ENCODE measurements at places on chromosomes 1 and 21. TPM values are rescaled to one million over a fixed set of nuclear protein-coding genes. Genes with fewer than 3 reads are reported as not detected.
A peak's percentile ranks its signal among the peaks of the same experiment; 100 is the strongest.

DNA sequence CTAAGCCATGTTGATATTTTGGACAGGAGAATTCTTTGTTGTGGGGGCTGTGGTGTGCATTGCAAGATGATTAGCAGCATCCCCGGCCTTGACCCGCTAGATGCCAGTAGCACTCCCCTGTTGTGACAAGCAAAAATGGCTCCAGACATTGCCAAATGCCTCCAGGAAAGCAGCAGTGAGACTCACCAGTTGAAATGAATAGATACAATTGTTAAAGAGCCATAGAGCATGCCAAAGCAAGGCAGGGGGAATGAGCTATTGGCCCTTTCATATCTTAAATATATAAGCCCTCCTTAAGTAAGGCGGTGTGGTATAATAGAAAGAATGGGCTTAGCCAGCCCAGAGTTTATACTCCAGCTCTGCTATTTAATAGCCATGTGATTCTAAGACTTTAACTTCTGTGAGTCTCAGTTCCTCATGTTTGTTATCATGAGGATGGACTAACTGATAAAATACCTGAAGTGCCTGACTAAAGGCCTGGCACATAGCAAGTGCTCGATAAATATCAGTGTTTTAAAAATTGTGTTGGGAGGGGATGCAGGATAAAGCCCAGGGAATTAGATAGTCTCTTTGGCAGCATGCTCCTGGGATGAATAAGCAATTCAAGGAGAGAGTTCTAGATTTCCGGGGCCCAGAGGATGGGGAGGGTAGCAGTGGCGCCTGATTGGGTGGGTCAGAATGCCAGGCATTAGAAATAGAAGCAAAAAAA, 21.1 kb upstream of the RGS4 start:
- no peak for DNase-seq
- no peaks in the 10 kb centered on the region for H3K4me1 ChIP-seq

The APCS gene
- not detected for total RNA-seq

GRCh38 chr1:33276573-33277298, 20.4 kb downstream of the ZNF362 start:
- no peak overlapping the region for H3K4me3 ChIP-seq
- no peaks in the 10 kb centered on the region for H3K27me3 ChIP-seq
- peaks cover 11% of the 10 kb centered on the region for H3K4me1 ChIP-seq
- peak overlapping the region; percentile 52 for H3K27ac ChIP-seq

The FTCD gene
- 2.5 TPM for total RNA-seq

DNA sequence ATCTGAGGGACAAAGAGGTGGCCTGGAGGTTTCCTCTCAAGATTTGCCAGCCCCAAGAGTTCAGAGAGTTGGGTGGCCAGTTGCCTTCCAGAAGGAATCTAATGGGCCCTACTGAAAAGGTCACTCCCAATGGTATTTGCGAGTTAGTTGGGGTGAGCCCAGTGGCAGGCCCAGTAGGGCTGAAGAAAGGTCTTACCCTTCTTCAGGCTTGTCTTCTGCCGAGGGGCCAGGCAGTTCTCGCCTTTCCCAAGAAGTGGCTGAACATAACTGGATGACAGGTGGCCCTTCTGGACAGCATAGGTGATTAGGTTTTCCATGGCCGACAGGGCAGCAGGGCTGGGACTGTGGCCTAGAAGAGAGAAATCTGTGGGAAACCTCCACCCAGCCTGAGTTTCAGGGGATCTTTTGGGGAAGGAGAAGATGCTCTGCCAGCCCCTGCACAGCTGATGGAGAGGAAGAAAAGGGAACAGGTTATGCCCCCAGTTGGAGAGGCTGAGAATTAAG, 7.2 kb downstream of the PGLYRP4 start:
- H3K4me3 ChIP-seq = no peak overlapping the region
- no peaks in the 10 kb centered on the region for H3K36me3 ChIP-seq
- no peak overlapping the region for H3K27ac ChIP-seq
- no peaks in the 10 kb centered on the region for H3K27me3 ChIP-seq

DNA sequence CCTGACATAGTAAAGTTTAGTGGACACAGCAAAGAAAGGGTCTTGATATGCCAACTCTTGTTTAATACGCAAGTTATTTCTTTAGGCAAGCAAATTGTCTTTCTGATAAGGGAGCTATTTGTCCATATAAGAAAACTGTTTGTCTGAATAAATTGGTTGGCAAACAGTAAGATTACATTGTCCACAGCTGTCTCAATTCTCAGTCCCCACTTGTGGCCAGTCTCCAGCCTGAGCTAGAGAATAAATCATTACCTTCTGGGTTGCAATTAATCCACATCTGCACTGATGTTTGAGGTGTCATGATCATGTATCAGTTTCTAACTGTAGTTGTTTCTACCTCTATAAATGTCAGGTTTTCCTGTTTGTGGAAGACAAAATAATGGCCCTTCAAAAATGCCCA, 60.0 kb upstream of the TNR start:
- no peak overlapping the region for H3K27ac ChIP-seq
- no peaks in the 10 kb centered on the region for H3K36me3 ChIP-seq
- H3K4me1 ChIP-seq = no peaks in the 10 kb centered on the region
- H3K4me3 ChIP-seq = no peak overlapping the region
- DNase-seq = no peak

DNA sequence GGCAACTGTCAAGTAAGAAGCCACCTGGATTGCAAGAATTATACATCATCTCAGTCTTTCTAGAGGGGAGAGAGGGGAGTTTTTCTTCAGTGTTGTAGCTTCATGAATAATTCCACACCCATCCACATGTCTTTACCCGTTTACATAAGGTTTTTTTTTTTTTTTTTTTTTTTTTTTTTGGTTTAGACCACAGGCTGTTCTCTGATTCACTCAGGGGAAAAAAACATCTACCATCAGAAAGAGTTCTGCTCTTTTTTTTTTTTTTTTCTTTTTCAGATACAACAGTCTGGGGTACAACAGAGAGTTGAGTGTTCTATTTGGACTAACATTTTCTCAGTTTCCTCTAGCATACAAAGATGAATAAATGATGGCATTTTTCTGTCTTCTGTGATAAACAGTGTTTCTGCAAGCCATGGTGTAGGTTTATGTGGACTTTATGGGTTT, 4.9 kb upstream of the KIF14 start:
- no peaks in the 10 kb centered on the region for H3K27me3 ChIP-seq
- H3K27ac ChIP-seq = no peak overlapping the region
- H3K4me1 ChIP-seq = peaks cover 23% of the 10 kb centered on the region
- H3K36me3 ChIP-seq = no peaks in the 10 kb centered on the region

GRCh38 chr1:180231506-180231921, 1.4 kb downstream of the LHX4 start:
- H3K36me3 ChIP-seq = no peaks in the 10 kb centered on the region
- peaks cover 36% of the 10 kb centered on the region for H3K4me1 ChIP-seq
- no peak overlapping the region for H3K27ac ChIP-seq

DNA sequence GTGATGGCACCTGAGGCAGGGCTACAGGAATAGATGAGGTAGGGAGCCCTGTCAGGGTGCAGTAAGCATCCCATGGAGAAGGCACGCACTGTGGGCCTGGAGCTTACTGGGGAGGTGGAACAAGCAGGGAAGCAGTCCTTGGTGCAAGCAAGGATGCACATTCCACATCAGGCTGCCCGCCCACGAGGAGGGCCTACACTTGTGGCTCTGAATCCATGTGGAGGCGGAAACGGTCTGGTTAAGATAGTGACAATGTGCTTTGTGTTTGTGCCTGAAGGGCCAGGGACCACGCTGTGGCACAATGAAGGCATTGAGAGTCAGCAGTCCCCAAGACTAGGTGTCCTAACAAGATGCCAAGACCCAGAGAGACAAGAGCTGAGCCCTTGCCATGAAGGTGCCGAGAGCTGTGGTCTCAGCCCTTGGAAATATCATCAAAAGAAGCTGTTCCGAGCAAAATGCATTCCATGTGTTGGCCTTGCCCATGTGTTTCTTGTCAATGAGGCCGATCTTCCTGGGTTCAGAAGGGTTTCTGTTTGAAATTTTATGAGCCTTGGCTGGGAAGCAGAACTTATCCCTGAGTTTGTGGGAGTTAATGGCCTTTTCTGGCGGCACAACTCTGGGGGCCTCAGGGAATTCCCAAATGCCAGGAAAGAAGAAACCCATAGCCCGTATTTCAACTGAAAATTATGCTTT, 111.9 kb downstream of the NGF start:
- no peak overlapping the region for H3K27ac ChIP-seq
- no peaks in the 10 kb centered on the region for H3K27me3 ChIP-seq
- DNase-seq = no peak
- H3K4me1 ChIP-seq = peaks cover 2% of the 10 kb centered on the region
- no peak overlapping the region for H3K4me3 ChIP-seq
- no peaks in the 10 kb centered on the region for H3K36me3 ChIP-seq

The LAX1 gene
- not detected for total RNA-seq

The PEAR1 gene
- total RNA-seq = 28.2 TPM

The ADCY10 gene
- 0.94 TPM for total RNA-seq

DNA sequence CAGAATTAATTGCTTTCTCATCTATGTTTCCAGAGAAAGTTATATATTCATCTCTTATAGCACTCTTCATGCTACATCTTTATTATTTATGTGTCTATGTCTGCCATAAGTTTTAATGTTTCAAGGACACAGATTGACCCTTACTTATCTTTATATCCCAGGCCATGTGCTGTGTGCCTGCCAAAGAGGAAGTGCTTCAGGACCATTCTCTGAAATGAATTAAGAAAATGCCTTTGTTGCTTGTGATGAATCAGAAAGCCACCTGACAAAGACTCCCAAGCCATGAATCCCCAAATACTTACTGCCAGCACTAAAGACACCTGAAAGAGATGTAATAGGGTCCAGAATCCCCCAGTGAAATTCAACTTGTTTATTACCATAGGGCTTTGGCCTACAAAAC, 342.1 kb upstream of the C1orf87 start:
- H3K4me3 ChIP-seq = no peak overlapping the region
- H3K27me3 ChIP-seq = peaks cover 3% of the 10 kb centered on the region
- peaks cover 5% of the 10 kb centered on the region for H3K4me1 ChIP-seq
- H3K27ac ChIP-seq = no peak overlapping the region
- no peak for DNase-seq
- no peaks in the 10 kb centered on the region for H3K36me3 ChIP-seq

GRCh38 chr1:30535595-30536325, 187.6 kb downstream of the MATN1 start:
- DNase-seq = peak; percentile 57
- no peaks in the 10 kb centered on the region for H3K4me1 ChIP-seq
- H3K27me3 ChIP-seq = no peaks in the 10 kb centered on the region
- H3K4me3 ChIP-seq = no peak overlapping the region

DNA sequence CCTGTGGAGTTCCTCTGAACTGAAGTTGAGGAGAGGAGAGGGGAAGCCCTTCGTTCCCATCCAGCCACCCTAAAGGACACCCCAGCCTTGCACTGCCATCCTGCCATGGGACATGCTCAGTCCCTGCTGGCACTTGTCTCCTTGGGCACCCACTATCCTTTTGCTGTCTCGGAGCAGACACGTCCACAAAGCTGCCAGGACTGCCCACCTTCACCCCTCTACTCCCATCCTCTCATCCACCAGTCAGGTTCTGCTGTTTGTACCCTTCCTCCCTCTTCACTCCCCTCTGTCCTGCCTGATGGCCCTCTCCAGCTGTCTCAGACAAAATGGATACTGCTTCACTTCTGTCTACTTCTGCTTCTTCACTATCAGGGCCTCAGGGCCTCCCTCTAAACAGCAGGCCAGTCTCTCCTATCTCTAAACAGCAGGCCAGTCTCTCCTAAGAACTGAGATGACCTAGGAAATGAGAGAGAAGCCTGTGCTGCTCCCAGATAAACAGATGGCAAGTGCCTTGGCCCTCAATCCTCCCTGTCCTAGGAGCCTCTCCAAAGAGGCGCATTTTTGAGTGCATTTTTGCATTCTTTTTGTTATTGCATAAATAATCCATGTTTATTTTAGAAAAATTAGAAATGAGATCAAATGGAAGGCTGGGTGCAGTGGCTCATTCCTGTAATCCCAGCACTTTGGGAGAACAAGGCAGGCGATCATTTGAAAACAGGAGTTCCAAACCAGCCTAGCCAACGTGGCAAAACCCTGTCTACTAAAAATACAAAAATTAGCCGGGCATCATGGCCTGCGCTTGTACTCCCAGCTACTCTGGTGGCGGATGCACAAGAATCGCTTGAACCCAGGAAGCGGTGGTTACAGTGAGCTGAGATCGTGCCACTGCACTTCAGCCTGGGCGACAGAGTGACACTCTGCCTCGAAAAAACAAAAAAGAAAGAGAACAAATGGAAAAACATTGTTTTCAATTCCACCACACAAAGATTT, 4.4 kb upstream of the PYCR2 start:
- H3K4me3 ChIP-seq = no peak overlapping the region
- peaks cover 5% of the 10 kb centered on the region for H3K4me1 ChIP-seq
- H3K36me3 ChIP-seq = no peaks in the 10 kb centered on the region
- no peaks in the 10 kb centered on the region for H3K27me3 ChIP-seq
- H3K27ac ChIP-seq = no peak overlapping the region

- H3K27ac ChIP-seq = no peak overlapping the region
- no peaks in the 10 kb centered on the region for H3K36me3 ChIP-seq
Observed at GRCh38 chr1:110130989-110131388, 18.7 kb downstream of the UBL4B start.

DNA sequence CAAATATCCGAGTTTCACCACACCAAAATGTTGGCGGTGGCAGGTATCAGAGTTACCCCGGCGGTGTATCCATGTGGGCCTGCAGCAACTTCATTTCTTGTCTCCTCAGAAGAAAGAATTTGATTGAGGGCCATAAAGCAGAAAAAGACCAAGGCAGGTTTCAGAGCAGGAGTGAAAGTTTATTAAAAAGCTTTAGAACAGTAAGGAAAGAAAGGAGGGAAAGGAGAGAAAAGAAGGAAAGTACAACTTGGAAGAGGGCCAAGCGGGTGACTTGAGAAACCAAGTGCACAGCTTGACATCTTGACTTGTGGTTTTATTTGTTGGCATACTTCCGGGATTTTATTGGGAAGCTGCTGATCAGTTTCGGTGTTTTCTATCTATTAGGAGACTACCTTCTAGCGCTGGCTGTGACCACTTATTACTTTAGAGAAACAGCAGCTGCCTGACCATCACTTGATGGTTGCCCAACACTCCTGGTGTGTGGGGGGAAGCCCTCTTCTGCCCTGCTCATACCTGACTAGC, 75.5 kb upstream of the RAB3GAP2 start:
- no peaks in the 10 kb centered on the region for H3K36me3 ChIP-seq
- DNase-seq = no peak
- H3K27ac ChIP-seq = no peak overlapping the region
- no peaks in the 10 kb centered on the region for H3K4me1 ChIP-seq

- peak overlapping the region; percentile 94 for H3K4me3 ChIP-seq
- H3K27ac ChIP-seq = peak overlapping the region; percentile 96
- H3K36me3 ChIP-seq = peaks cover 6% of the 10 kb centered on the region
- peaks cover 29% of the 10 kb centered on the region for H3K4me1 ChIP-seq
- no peaks in the 10 kb centered on the region for H3K27me3 ChIP-seq
- no peak for DNase-seq
Observed at GRCh38 chr1:117930484-117930883, 945 bp downstream of the WDR3 start.
